ENCODE measurements at places on chromosomes 5 and 9.

DNA sequence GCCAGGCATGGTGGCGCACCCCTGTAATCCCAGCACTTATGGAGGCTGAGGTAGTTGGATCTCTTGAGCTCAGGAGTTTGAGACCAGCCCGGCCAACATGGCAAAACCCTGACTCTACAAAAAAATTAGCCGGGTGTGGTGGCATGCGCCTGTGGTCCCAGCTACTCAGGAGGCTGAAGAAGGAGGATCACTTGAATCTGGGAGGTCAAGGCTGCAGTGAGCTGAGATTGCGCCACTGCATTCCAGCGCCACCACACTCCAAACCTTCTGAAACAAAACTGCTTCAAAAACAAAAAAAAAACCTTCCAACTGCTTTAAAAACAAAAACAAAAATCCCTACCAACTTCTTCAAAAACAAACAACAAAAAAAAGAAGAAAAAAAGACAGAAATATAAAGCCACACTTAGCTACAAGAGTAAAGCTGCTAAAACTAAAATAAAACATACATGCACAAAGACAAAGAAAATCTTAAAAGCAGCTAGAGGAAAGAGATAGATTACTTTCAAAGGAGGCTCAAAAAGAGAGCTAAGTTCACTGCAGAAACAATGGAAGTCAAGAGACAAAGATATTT lies 11.4 kb downstream of the DCAF10 start:
- no peak for DNase-seq

- peak; percentile 51 for DNase-seq
Measured at GRCh38 chr9:128703616-128704355, 1.5 kb downstream of the PKN3 start.

GRCh38 chr9:36762958-36763357 lies 190.3 kb downstream of the MELK start:
- DNase-seq = peak; percentile 32

- peak; percentile 35 for DNase-seq
Measured at GRCh38 chr5:33685873-33686755, 205.7 kb downstream of the ADAMTS12 start.

DNA sequence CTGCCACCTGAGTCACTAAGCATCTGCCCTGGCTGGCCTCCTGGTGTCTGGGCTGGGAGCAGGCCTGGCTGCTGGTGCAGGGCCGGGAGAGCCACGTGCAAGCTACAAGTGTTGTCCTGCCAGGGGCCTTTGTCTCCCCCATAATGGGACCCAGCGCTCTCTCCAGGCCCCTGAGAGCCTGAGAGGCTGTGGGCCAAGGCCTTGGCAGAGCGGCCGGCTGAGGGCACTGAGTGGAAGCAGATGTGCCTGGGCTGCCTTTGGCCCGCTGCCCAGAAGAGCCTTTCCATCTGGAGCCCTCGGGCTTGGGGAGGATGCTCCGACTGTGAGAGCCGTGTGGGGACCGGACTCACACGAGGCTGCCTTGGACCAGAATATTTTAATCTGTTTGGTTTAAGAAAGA lies 185.5 kb downstream of the RGS3 start:
- no peak for DNase-seq

- no peak for DNase-seq
Measured at GRCh38 chr9:19682397-19682796, 106.4 kb downstream of the SLC24A2 start.

- no peak for DNase-seq
Measured at GRCh38 chr5:38899936-38900335, 54.1 kb downstream of the OSMR start.

- no peak for DNase-seq
Measured at GRCh38 chr9:117768750-117769395, 64.7 kb downstream of the TLR4 start.

DNA sequence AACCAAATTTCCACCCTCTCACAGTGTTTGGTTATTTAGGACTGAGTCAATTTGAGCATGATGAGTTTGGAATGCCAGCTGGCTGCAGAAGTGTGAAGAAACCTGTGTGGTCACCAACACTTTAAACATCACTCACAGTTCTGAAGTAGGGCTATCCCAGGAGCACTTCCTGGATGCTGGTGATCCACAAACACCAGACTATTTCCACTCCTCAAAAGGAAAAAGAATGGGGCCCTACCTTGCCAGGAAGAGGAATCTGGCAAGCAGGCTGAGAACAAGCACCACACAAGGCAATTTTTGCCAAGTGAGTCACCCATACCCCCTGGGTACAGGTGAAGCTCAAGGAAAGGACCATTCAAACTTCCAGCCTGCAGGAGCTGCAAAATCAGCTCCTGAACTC lies 294.2 kb upstream of the PTGER4 start:
- peak; percentile 20 for DNase-seq

DNA sequence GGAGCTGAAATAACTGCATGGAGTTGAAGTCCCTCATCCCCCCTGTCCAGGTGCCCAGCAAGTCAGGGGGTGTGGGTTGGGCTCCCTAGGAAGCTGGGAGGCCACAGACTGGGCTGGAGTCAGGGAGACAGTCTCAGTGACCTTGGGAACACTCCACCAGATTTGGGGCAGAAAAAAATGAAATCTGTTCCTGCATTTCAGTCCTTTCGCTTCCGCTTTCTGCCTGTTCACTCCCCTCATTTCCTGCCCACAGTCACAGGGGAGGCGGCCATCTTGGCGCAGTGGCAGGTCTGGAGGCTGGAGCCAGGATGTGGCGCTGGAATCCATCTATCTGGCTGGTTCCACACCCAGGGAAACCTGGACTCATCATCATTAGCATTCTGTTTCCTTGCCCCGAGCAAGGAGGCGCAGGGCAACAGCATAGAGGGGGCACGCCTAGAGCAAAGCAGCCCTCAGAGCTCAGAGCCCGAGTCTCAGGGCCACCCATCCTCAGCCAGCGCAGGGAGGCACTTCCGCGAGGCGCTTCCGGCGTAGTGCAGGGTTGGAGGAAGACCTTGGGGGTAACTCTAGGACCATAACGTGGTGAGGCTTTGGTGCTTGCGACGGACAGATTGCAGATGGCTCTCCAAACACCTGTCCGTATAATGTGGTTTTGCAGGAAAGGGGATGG lies 86.2 kb upstream of the HSPA9 start:
- DNase-seq = no peak

DNA sequence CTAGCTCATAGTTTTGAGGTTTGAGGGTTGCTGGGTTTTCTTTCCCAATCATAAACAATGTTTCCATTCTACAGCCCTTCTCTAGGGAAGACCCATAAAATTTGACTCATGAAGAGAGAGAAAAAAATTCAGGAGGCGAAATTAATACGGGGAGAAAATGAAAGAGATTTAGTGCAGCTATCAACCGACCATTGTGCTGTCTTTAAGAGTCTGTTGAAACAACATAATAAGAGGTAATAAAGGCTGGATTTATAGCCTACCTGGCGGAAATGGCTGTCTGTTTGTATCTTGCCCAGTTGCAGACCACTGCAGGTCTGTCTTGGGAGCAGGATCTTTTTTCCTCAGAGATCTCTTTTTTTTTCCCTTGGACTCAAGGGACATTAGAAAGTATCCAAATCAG lies 66.9 kb downstream of the TLR4 start:
- DNase-seq = no peak

DNA sequence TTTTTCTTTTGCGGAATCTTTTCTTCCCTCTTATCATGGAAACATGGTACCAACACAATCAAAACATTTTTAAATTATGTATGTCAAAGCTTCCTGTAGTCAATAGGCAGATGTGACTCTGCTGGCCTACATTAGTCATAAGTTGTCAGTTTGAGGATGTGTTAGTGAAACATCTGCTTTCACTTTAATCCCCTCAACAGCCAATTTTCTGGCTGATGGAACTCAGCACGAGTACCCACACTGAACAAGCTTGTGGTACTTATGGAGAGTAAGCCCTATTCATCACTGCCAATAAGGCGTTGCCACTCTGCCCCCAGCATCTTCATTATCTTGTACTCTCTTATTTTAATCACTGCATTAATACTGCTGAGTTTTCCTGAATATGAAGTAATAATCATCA lies 1034.4 kb downstream of the CDH9 start:
- no peak for DNase-seq

- DNase-seq = no peak
Measured at GRCh38 chr9:134484479-134484878, 157.1 kb upstream of the COL5A1 start.

DNA sequence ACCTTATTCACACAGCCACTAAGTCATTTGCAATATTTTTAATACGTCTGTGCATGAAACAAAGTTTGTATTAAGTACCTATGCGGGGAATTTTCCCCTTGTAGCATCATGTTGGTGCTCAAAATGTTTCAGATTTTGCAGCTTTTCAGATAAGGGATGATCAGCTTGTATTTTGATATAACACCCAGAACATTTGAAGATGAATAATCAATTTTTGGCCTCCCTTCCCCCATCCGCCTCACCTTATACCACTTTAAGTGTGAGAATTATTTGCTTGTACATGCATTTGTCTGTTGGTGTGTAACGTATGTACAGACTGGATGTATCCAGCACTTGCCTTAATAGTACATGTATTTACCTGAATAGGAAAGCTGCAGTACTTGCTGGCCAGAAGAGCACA lies 1.7 kb downstream of the JAK2 start:
- DNase-seq = no peak

GRCh38 chr5:31181376-31181987 lies 12.0 kb upstream of the CDH6 start:
- DNase-seq = no peak

- DNase-seq = no peak
Measured at GRCh38 chr5:107263387-107264018, 407.2 kb downstream of the EFNA5 start.
